ENCODE measurements at places on chromosomes 3 and 15. TPM values are rescaled to one million over a fixed set of nuclear protein-coding genes. Genes with fewer than 3 reads are reported as not detected.

DNA sequence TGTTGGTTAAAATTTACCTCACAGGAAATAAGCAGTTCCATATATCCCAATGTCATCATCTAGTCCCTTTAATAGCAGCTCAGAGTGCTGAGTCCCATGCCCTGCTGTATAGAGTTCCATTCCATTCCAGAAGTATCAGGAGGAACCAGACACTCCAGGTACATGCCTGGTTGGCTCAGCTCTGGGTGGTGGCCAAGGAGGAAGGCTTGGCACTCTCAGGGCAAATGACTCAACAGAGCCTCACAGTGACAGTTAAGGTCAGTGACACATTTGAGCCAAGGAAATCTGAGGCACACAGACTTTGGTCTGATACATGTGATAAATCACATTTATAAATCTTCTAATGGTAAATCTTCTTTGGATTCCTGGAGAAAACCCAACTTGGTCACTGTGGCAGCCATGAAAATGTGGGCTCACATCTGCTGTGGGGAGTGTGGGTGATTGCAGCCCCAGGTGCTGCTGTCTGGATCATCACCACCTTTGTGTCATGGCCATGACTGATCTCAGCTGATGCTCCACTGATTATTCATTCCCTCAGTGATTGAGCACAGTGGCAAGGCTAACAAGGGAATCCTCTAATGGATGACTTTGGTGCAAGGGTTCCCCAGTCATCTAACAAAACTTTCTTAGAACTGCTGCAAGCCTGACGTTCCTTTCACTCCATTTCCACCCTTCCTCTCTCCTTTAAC lies 9.3 kb downstream of the HHLA2 start:
- H3K36me3 ChIP-seq, result no peaks in the 10 kb centered on the region
- DNase-seq, result no peak
- no peak overlapping the region for H3K4me3 ChIP-seq
- H3K27ac ChIP-seq, result no peak overlapping the region
- H3K4me1 ChIP-seq, result 0 out of 2 replicates have a peak, but pooled peaks cover 2% of the 10 kb centered on the region

CLDN11 gene
- total RNA-seq, result 10.5 TPM

GRCh38 chr15:33380406-33380805 lies 69.6 kb downstream of the RYR3 start:
- no peaks in the 10 kb centered on the region for H3K4me1 ChIP-seq
- H3K4me3 ChIP-seq, result no peak overlapping the region
- H3K27ac ChIP-seq, result no peak overlapping the region
- no peak for DNase-seq
- H3K27me3 ChIP-seq, result no peaks in the 10 kb centered on the region

DNA sequence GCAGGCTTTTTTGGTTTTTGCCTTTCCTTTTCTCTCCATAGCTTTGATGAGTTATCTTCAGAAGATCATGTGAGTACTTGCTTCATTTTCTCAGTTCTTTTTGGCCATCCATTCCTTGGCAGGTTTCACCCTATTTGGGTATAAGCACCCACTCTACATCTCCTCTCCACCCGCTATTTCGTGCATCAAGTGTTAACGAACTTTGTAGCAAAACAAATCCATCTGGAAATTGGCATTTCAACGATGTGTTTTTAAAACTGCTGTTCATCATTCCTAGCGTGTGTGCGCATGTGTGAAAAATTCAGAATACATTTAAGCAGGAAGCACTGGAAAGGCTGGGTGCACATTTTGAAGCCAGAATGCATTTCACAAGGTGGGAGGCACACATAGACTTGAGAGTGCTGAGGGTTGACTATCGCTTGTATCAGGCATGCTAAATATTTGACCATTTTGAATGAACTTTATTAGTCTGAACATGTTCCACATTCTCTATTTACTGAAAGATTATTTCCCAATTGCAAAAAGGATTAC lies 89.7 kb upstream of the FHIT start:
- H3K4me3 ChIP-seq, result no peak overlapping the region
- DNase-seq, result no peak
- H3K4me1 ChIP-seq, result no peaks in the 10 kb centered on the region

GRCh38 chr3:37763309-37763708 lies 98.4 kb upstream of the CTDSPL start:
- DNase-seq, result no peak
- no peaks in the 10 kb centered on the region for H3K27me3 ChIP-seq
- no peaks in the 10 kb centered on the region for H3K36me3 ChIP-seq
- H3K4me3 ChIP-seq, result no peak overlapping the region

GRCh38 chr3:106839576-106840280 lies 537.5 kb upstream of the CCDC54 start:
- no peaks in the 10 kb centered on the region for H3K4me1 ChIP-seq
- no peak overlapping the region for H3K27ac ChIP-seq
- H3K27me3 ChIP-seq, result no peaks in the 10 kb centered on the region
- no peak overlapping the region for H3K4me3 ChIP-seq

CYP19A1 gene
- not detected for total RNA-seq

- no peak overlapping the region for H3K27ac ChIP-seq
- no peak for DNase-seq
- H3K27me3 ChIP-seq, result no peaks in the 10 kb centered on the region
- H3K36me3 ChIP-seq, result no peaks in the 10 kb centered on the region
- H3K4me3 ChIP-seq, result no peak overlapping the region
These were observed 29.9 kb upstream of the RGMA start for GRCh38 chr15:93118904-93119303.
